Esophagus (tissue), 2 donors: ENCODE measurements at places on chromosomes 7 and 10. TPM values are rescaled to one million over a fixed set of nuclear protein-coding genes. Genes with fewer than 3 reads are reported as not detected.

The OR6V1 gene
- polyA plus RNA-seq, result not detected

The ADGRA1 gene
- polyA plus RNA-seq, result 0.04 TPM

The OR2A5 gene
- polyA plus RNA-seq, result not detected

The SFRP4 gene
- polyA plus RNA-seq, result 0.15 TPM

The VWA2 gene
- 0.71 TPM for polyA plus RNA-seq

The CRHR2 gene
- polyA plus RNA-seq, result 0.06 TPM

The CYP2C19 gene
- polyA plus RNA-seq, result 0.35 TPM

The CEP55 gene
- polyA plus RNA-seq, result 8.3 TPM

The ACTL6B gene
- not detected for polyA plus RNA-seq

The PKD1L1 gene
- polyA plus RNA-seq, result 0.08 TPM

The SCART1 gene
- polyA plus RNA-seq, result 0.90 TPM

The HOXA11 gene
- polyA plus RNA-seq, result not detected

The ENO4 gene
- 0.04 TPM for polyA plus RNA-seq

The GPR22 gene
- polyA plus RNA-seq, result not detected

The ZNF22 gene
- polyA plus RNA-seq, result 5.4 TPM

The NPFFR1 gene
- polyA plus RNA-seq, result 0.01 TPM

The EBLN1 gene
- not detected for polyA plus RNA-seq

The MYPN gene
- polyA plus RNA-seq, result not detected

The ZNF862 gene
- polyA plus RNA-seq, result 8.4 TPM

The BAIAP2L1 gene
- 20.0 TPM for polyA plus RNA-seq

The HMX2 gene
- not detected for polyA plus RNA-seq

The HOXA13 gene
- not detected for polyA plus RNA-seq

The BLVRA gene
- polyA plus RNA-seq, result 87.5 TPM
